ENCODE measurements at places on chromosomes 4 and X.

DNA sequence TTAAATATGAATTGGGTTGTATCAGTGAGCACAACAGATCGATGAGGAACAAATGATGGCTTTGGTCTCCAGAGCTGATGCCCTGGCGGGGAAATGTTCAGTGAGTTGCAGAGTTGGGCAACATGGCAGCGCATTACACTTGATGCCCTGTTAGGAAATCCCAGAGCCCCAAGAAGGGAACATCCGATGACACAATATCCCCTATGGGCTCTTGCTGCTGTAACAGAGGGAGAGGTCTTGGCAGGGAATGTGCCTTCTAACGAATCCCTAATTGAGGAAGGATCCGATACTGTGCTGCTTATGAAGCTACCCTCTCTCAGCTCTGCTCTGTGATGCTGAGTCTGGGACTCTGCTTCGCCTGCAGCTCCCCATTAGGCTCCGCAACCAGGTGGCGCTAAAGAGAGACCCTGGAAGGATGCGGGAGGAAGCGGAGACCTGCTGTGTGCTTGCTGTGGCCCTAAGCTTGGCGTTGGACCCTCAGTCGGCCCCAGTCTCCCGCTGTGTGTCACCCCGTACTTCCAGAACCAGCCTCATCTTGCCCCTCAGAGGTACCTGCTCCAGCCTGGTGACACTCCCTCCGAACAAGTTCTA, 38.9 kb downstream of the PDHA1 start:
- DNase-seq, result no peak

DNA sequence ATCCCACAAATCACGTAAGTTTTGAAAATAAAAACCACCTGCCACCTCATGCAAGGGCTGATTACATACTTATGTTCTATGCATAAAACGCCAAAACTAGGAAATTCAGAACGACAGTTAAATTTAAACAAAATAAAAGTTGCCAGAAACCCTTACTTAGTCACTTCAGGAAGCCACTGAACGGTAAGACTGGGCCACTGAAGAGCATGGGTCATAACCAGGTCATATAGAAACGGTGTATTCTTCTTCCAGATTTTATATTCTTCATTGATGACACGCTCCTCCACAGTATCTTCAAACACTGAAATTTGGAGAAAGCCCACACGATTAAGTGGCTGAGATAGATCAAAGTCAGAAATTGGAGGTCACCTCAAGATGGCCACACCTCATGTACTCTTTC, 1.2 kb downstream of the RBBP7 start:
- DNase-seq, result no peak

DNA sequence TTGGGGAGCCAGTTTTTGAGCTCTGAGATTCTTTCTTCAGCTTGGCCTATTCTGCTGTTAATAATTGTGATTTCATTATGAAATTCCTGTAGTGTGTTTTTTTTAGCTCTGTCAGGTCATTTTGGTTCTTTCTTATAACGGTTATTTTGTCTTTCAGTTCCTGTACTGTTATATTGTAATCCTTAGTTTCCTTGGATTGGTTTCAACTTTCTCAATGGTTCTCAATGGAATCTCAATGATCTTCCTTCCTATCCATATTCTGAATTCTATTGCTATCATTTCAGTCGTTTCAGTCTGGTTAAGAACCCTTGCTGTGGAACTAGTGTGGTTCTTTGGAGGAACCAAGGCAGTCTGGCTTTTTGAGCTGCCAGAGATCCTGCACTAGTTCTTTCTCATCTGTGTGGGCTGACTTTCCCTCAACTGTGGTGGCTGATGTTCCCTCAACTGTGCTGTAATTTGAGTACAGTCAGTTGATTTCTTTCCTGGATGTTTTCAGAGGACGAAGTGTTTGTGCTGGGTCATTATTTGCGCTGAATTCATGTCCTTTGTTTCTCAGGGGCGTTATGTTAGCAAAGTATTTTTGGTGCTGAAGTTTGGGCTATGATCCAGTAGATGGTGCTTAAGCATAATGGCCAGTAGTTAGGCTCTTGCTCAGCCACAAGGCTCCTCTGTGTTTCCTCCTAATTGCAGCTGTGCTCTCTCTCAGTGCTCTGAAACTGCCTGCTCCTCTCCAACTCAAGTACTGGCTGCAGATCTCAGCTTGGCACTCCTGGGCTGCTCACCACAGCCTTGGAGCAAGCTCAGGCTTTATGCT, 27.5 kb downstream of the ENPEP start:
- no peak for DNase-seq

DNA sequence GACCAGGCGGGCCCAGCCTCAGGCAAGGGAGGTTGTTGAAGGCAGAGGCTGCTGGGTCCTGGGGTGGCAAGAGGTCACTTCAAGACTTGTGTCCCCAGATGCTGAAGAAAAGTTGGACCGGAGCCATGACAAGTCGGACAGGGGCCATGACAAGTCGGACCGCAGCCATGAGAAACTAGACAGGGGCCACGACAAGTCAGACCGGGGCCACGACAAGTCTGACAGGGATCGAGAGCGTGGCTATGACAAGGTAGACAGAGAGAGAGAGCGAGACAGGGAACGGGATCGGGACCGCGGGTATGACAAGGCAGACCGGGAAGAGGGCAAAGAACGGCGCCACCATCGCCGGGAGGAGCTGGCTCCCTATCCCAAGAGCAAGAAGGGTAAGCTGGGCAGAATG, 4.4 kb downstream of the PQBP1 start:
- DNase-seq, result no peak

GRCh38 chr4:165472943-165473676, 94.3 kb downstream of the CPE start:
- DNase-seq, result no peak

- no peak for DNase-seq
Measured at GRCh38 chrX:8284131-8284530, 113.1 kb upstream of the VCX2 start.

DNA sequence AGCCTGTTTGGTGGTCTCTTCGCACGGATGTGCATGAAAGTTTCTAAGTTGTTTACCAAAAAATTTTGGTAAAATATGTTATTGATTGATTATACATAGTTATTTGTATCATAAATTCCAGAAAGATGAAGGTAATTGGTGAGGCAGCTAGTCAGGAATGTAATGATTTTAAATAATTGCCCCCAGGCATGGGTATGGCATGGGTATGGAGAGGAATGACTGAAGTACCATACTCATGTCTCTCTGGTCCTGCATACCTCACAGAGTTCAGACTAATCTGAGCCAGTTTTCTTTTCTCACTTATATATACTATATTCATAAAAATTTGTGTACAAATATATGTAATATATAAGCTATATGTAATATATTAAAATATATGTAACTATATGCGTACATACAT, 329.0 kb upstream of the TECRL start:
- no peak for DNase-seq

- no peak for DNase-seq
Measured at GRCh38 chrX:10507181-10507580, 113.2 kb downstream of the MID1 start.

DNA sequence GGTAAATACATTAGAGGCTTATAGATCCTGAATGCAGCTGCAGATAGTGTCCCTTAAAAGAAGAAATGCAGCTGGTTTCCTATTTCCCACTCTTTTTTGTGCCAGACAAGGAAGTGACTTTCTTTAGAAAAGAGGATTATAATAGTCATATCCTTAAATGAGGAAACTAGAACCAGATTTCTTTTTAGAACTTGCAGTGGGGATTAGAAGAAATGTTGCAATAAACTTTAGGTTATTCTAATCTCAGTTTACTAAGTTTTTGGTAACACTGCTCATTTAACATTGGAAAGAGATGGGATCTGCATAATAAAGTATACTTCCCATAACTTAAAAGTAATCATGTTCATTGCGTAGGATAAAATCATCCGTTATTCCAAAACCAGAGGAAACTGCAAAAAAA, 101.9 kb downstream of the SLIT2 start:
- no peak for DNase-seq

DNA sequence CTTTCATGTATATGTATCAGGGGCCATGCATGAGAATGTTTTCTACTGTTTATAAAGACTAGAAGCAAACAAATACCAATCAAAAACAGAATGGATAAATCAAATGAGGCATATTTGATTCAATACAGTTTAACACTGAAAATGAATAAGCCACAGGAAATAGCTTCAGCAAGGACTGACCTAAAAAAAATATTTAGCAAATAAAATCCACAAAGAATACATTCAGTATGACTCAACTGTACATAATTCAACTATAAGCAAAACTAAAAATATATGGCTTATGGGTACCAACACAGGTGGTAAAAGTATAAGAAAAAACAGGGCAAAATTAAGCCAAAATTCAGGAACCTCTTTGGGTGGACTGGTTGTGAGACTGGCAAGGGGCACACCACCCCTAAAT, 112.9 kb downstream of the KCNIP4 start:
- DNase-seq, result no peak

DNA sequence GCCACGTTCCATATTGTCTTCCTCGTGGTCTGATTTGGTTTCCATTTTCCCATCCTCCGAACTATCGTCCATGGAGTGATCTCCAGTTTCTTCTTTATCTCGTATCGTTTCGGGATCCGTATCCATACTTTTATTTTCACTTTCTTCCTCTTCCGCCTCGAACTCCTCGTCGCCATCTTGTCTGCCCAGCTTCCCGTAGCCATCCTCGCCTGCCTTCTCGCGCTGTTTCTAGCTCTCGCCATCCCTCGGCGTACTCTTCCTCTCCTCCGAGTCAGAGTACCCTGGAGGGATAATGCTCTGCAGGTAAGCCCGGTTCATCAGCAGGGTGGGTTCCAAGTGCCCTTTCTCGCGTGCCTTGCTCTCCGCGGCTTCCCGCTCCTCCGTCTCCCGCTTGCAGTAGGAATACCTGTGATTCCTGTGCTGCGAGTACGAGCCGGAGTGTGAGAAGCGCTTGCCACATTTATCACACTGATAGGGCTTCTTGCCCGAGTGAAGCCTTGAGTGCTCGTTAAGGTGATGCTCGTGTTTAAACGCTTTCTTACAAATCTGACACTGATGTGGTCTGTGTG, 134.5 kb upstream of the TAPT1 start:
- no peak for DNase-seq

DNA sequence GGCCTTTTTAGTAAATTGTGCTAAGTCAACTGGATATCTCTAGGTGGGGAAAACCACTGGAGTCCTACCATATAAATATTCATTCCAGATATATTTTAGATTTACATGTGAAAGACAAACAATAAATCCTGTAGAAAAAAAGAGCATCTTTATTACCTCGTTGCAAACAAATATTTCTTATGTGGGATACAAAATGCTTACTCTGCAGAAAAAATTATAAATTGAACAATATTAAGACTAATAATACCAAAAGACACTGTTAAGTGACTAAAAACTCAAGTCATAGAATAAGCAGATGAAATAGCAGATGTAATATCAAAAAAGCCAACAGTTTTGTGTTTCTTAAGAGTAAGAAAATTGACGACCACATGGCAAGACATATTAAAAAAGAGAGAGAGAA, 43.8 kb downstream of the SULT1B1 start:
- DNase-seq, result no peak

DNA sequence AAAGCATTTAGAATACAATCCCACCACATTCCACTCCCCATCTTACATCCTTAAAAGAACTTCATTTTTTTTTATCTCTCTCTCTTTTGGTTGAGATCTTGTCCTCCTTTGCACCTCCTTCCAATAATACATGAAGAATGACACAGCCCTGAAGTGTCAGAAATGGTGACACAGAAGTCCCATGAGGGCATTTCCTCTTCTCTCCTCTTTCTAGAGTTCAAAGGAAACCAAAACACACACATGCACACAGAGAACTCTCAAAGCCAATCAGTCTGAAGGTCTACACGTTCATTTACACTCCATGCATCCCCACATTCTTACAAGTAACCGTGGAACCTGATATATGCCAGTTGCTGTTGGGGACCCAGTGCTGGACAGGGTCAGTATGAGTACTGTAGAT, 450.7 kb downstream of the HNRNPD start:
- DNase-seq, result no peak

DNA sequence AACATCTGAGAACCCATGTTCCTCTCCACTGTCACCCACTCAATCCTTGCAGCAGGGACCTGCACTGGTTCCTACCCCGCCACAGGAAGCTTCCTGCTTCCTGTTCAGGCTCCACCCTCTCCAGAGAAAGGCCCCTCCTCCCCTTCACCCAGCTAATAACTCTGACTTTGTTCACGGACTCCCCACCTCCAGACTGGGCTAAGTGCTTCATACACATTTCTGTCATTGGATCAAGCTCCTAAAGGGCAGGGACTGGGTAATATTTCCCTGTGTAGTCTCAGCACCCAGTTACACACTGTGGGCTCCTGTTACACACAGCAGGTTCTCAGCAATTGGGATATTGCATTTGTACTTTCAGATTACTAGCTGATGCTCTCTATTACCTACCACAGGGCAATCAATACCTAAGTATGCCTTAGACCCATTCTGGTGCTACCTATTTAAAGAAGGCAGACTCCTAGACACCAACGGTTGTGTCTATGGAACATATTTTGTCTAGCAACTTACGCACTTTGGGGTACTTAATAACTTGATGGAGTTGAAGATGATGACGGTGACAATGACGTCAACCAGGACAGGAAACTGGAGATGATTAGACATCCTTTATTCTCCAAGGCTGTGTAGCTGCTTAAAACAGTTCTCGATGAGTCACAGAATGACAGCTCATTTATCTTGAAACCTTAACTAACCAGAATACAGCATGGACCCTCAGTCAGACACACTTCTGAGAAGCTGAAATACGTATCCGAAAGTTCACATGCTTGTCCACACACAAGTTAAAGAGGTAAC, 58.1 kb downstream of the MAML3 start:
- DNase-seq, result peak; percentile 31

- DNase-seq, result no peak
Measured at GRCh38 chrX:148214786-148215185, 233.6 kb downstream of the FMR1NB start.

GRCh38 chrX:793216-793770, 162.7 kb downstream of the SHOX start:
- DNase-seq, result no peak

DNA sequence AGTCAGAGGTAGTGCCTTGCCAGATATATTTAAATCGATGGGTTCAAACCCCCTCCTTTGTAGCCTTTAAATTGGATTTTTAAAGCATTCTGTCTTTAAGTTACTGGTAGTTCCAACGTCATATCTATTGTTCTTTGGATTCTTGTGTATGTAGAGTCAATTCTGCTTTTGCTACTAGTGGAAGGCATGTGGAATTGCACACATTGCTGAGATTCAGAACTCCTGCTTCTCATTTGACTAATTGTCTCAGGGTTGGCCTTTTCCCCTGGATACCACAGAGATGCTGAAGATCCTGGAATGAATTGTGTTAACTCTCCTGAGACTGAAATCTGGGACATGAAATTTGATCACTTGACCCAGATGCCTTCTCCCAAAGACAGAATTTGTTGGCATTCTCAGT, 328.3 kb upstream of the RPS6KA3 start:
- DNase-seq, result no peak

DNA sequence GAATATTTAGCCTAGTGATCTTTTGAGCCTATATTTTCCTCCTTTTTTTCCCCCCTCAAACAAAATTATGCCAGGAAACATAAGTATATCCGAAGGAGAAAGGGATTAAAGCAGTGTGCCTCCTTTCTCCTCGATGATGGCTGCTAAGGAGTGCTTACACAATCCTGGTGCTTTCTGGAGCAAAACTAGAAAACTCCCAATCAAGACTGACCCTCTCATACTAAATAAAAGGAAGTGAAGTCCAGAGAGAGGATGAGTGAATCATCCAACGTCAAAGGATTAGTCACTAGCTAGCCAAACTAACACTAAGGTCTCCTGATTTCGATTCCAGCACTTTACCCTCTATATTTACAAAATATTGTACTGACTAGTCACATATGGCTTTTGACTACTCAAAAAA, 146.8 kb downstream of the PPP3CA start:
- DNase-seq, result no peak

All from effector memory CD4-positive, alpha-beta T cell (primary cell).